Cardiac fibroblast (primary cell): ENCODE measurements at places on chromosomes 1 and 21.
A peak's percentile ranks its signal among the peaks of the same experiment; 100 is the strongest.

- DNase-seq, result no peak
Observed at GRCh38 chr1:154329152-154329521, 3.8 kb downstream of the ATP8B2 start.

DNA sequence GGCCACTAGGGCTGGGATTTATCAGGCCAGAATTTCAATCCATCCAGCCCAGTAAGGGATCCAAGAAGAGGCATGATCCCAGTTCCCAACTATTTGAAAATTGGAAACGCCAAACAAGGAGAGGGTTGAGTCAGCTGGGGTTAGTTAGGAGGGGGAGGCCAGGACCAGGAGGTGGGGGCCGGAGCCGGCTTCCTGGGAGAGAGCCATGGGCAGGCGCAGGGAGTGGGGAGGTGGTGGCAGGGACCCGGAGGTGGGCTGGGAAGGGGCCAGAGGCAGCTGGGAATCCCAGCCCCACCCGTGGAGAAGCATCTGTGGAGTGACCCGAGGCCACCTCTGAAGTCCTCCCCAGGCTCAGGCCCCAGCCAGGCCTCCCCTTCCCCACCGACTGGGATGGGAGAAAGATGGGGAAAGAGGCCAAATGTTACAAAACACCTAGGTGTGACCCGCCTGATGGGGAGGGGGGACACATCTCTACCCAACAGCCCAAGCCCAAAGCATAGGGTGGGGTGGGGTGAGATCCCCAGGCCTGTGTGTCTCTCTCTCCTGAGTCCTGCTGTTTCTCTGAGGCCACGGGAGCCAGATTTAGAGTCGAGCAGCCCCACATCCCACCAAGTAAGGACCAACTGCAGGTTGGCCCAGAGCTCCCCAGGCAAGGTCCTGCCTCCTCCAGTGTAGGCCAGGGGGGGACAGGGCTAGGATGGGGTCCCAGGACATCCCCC, 10.1 kb downstream of the HSPG2 start:
- DNase-seq, result peak; percentile 69

DNA sequence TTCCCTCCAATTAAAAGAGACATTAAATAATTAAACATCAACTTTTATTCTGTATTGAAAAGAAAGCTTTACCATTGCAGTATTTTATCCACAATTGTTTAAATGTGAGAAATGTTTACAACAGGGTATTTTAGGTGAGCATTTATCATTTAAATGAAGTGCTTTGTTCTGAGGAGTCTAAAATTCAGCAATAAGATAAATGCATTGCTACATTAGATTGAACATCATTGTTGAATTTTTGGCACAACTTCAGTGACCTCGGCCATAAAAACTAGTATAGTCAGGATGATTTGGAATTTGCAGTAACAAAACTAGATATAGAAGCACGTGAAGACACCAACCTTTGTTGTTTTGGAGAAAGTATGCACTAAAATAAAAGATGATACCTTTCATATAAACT, 692.9 kb downstream of the USP25 start:
- peak; percentile 34 for DNase-seq

DNA sequence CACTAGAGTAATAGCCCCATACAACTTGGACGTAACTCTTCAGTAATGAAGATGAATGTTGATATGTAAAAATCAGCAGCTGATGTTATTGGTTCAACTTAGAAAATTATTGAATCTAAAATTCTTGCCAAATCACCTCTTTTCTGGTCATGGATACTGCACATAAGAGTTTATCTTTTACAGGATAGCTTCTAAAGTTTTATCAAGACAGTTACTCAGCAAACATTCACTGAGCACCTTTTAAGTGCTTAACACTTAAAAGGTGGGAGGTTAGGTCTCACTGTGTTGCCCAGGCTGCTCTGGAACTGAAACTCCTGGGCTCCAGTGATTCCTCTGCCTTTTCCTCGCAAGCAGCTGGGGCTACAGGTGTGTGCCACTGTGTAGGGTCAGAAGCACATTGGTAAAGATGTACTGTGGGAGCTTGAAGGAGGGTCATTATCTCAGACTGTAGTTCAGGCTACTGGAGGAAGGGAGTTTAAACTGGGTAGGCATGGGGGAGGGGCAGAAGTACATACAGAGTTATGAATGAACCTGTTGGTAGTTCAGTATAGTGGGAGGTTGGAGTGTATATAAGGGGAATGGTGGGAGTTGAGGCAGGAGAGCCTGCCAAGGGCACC, 2.0 kb downstream of the MPZL1 start:
- DNase-seq, result no peak

GRCh38 chr1:177118901-177119300, 45.6 kb downstream of the ASTN1 start:
- no peak for DNase-seq

- DNase-seq, result no peak
Observed at GRCh38 chr21:37119421-37120218, 46.6 kb downstream of the TTC3 start.

DNA sequence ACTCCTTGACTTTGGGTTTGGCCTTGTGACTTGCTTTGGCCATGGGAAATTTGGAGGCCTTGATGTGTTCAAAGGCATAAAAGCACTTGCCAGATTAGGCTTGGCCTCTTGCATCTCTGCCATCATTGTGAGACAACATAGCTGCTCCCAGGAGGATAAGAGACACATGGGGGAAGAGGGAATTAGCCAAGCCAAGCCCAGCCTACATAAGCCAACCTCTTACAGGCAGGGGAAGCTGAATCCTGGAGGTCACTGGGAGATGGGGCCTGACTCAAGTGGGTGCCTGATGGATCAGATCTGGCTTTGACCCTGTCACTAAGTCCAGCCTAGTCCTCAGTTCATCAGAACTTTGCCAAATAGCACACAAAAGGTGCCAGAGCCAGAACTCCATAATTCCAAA, 37.6 kb upstream of the HMGB4 start:
- DNase-seq, result no peak

GRCh38 chr1:226980565-226981385, 40.7 kb downstream of the COQ8A start:
- no peak for DNase-seq

GRCh38 chr1:1761504-1762376, 16.5 kb downstream of the NADK start:
- DNase-seq, result no peak

DNA sequence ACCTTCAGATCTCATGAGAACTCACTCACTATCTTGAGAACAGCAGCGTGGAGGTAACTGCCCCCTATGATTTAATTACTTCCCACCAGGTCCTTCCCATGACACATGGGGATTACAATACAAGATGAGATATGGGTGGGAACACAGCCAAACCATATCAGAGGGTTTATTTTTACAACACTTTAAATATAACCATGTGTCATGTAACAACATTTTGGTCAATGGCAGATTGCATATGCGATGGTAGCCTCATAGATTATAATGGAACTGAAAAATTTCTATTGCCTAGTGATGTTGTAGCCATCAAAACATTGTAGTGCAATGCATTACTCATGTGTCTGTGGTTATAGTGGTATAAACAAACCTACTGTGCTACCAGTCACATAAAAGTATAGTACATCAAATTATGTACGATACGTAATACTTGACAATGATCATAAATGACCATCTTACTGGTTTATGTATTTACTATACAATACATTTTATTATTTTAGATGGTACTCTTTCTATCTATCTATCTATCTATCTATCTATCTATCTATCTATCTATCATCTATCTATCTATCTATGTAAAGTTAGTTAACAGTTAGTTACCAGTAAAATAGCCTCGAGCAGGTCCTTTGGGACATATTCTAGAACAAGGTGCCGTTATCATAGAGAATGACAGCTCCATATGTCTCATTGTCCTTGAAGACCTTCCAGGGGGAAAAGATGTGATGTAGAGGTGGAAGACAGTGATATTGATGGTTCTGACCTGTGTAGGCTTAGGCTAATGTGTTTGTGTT, 12.6 kb upstream of the S100B start:
- peak; percentile 42 for DNase-seq

GRCh38 chr1:4724695-4725250, 70.4 kb downstream of the AJAP1 start:
- DNase-seq, result no peak
